ENCODE measurements at places on chromosomes 7 and 10. TPM values are rescaled to one million over a fixed set of nuclear protein-coding genes. Genes with fewer than 3 reads are reported as not detected.

Gene AKR1C8
- total RNA-seq, result not detected

Gene CYP26C1
- 0.09 TPM for total RNA-seq

Gene GATA3
- total RNA-seq, result not detected

Gene LEP
- not detected for total RNA-seq

Gene SEPHS1
- total RNA-seq, result 33.3 TPM

Gene GHRHR
- total RNA-seq, result not detected

Gene CYP2W1
- under 0.01 TPM for total RNA-seq

Gene METTL27
- total RNA-seq, result 5.0 TPM

Gene FOXI2
- total RNA-seq, result not detected

Gene WNT16
- 0.42 TPM for total RNA-seq

Gene PNLIPRP3
- total RNA-seq, result not detected

Gene NEBL
- under 0.01 TPM for total RNA-seq

Gene CYP2C19
- total RNA-seq, result not detected

Gene PIP
- total RNA-seq, result not detected
